ENCODE measurements at places on chromosomes 16 and 17.

DNA sequence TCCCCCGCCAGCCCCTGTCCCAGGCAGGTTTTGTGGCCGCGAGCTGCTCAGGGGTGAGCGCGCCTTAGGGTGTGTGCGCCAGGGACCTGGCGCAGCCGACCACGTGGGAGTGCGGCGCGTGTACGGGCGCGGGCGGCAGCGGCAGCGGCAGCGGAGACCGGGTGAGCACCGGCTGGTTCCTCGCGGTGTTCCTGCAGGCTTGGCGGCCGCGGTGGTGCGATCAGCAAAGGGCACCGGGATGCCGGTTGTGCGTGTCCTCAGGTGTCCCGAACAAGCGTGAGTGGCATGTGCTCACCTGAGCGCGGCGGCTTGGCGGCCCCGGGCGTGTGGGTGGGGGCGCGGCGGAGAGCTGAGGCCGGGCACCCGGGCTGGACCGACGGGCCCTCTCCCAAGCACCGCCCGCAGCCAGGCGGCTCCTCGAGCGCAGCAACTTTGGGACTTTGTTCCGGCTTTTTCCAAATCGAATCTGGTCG is 381 bp upstream of the HSD11B2 start:
- no peak for DNase-seq

DNA sequence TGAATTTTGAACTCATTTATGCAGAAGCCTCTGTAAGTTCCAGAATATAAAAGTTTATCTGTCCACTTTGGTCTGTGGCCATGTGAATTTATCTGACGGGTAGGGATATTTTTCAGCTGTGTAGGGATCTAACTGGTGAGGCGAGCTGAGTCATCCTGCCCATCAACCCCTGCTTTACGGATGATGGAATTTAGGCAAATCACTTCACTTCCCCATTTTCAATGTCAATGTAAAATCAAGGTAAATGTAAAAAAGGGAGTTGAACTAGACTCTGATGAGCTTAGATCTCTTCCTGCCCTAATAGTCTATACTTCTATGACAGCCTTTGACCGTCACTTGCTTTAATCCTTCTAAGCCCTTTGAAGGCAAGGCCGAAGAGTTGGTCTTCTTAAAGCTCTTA is 2.6 kb downstream of the SLC16A6 start:
- DNase-seq, result peak; percentile 76

DNA sequence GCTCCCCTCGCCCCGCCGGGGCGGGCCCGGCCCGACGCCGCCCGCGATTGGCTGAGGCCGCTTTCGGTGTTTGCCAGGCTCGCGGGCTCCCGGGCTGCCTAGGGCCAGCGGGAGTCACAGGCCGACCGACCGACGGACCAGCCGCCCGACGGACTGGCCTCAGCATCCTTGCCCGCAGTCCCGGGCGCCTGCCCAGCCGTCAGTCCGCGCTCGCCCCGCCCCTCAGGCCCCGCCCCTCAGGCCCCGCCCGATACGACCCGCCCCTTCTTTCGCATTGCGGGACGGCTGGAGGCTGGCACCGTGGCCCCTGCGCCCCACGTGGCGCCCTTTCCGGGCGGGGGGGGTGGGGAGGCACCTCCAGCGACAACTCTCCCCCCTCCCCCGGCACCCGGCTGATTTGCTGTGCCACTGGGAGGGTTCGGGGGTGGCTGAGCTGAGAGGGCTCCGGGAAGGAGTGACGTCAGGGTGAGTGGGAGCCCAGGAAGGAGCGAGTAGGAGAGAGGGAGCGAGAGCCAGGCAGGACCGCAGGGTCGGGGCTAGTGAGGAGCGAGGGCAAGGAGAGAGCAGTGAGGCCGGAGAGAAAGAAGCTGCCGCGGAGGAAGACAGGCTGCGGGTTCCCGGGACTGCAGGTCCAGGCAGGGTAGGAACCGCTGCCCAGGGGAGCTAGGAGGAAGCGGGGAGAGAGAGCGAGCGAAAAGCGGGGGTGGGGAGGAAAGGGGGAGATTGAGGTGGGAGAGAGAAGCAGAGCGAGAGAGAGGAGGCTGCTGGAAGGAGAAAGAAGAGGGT is at the start of gene ASPHD1:
Gene ASPHD1, plus strand, starts transcription at position 387 of the 786 bp plus-strand sequence. CDS start 484 bp downstream, outside the sequence.
- no peak for DNase-seq

DNA sequence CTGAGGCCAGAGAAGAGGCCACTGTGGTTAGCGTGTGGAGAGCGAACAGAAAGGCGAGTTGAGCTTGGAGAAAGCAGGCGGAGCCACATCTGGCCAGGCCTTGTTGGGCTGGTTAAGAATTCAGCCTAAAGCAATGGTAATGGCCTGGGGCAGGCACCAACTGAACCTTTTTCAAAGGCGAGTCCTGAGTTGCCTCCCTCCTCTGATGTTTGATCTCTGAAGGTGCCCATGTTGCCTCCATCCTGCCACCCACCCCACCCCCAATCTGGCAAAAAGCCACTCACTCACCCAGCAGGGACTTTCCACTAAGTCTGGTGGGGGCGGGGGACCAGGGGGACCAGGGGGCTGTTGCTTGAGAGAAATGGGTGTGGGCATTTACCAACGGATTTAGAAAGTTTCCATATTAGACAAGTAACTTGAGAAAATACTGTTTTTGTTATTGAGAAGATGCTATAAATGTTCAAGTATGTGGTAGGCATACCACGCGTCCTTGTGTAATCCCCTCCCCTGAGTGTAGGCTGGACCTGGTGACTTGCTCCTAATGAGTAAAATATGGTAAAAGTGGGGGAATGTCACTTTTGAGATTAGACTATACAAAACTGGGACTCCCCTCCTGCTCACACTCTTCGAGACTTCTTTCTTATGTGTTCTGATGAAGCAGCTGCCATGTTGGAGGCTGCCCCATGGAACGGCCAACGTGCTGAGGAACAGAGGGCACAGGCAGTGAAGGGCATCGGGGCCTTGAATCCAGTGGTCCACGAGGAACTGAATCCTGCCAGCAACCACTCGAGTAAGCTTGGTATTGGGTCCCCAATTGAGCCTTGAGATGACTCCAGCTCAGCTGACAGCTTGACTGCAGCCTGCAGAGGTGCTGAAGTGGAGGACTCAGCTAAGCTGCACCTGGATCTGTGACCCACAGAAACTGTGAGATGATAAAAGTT is 29.9 kb upstream of the TNS4 start:
- DNase-seq, result peak; percentile 62

DNA sequence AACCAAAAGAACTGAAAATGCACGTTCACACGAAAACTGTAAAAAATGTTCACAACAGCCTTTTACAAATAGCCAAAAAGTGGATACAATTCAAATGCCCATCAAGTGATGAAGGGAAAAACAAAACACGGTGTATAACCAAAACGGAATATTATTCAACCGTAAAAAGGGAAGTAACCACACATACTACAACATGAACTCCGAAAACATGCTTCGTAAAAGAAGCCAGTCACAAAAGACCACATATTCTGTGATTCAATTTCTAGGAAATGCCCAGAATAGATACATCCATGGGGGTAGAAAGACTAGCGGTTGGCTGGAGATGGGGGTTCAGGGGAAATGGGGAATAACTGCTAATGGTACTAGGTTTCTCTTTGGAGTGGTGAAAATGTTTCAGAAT is 81.5 kb upstream of the TRAP1 start:
- DNase-seq, result no peak

DNA sequence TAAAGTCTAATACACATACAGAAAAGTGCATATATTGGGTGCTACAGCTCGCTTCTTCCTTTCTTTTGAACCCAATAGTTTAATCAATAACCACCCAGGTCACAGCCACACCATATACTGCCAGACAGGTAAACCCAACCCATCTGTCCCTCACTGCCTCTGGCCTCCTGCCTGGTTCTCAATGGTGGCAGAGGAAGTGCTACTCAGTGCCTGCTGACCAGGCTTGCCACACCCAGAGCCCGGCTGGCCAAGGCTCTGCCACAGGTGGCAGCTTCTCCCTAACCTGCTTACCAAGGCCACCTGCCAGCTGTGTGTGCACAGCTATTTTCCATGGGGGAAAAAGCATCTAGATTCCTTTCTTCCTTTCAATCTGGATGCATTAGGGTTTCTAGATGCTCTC is 584 bp downstream of the PMP22 start:
- no peak for DNase-seq

- DNase-seq, result no peak
These were observed 86.2 kb downstream of the TOX3 start for GRCh38 chr16:52460639-52461178.

DNA sequence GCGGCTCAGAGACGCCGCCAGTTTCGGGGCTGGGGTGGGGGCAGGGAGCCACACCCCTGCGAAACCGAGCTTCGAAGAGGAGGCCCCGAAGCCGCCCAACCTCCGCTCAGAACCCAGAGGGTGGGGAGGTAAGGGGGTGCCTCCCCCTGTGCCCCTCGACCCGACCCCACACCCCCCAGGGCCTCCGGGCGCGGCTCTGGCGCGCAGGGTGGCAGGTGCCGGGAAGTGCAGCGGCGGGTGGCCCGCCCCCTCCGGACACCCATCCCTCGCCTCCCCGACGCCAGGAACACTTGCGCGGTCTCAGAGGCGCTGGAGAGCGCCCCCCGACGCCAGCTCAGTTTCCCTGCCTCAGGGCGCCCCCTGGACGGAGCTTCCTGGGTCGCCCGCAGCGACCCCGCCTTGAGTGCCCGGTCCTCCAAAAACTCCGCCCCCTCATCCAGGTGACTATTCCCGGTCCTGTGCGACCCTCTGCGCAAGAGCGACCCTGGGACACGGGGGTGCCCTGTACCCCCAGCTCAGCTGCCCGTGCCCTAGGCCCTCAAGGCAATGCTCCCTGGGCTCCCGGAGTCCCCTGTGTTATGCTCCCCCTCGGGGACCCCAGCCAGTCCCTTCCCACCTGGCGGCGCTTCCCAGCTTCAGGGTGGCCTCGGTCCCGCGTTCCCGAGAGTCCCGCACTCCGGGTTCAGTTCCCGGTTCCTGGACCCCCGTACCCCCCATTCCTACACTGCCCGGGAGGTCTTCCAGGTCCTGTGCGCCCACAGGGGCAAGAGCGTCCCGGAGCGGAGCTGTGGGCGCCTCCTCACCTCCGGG is 562 bp downstream of the PPL start:
- DNase-seq, result no peak

GRCh38 chr17:55495239-55495638 is 16.0 kb downstream of the SMIM36 start:
- no peak for DNase-seq

- no peak for DNase-seq
These were observed 21.4 kb downstream of the ADORA2B start for GRCh38 chr17:15966183-15966878.

DNA sequence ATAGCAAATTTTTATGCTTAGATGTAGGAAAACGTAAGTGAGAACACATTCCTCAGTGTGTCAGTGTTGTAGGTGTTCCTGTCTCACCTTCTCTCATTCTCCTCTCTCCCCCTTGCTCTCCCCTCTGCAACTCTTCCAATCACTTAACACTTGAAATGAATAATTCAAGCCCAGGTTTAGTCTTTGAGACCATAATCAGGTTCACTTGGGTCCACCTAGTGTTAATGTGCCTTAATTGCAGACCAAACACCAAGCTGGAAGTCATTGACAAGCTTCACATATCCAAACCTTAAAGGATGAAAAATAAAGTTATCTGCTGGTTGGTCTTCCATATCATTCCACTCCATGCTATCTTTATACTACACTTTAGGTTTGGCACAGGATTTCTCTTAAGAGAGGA is 37.0 kb downstream of the STXBP4 start:
- no peak for DNase-seq

GRCh38 chr16:46889942-46890300 is 5.8 kb downstream of the GPT2 start:
- no peak for DNase-seq

DNA sequence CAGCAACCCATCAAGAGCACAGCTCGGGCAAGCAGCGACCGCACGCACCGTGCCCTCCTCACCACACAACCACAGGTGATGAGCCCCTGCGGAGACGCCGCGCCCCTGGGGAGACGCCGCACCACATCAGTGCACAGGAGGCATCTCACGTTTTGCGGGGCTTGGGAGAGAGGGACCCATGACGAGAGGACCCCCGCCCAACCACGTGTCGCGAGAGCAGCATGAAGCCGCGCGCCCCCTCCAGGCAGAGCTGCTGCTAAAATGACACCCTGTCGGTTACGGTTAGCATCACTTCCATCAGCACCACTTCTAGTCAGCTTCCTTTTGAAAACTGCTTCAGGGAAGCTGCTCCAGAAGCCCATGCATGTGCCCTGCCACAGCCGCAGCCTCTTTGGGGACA is 45.3 kb downstream of the KLHDC4 start:
- DNase-seq, result no peak

GRCh38 chr16:80367037-80367658 is 173.6 kb upstream of the DYNLRB2 start:
- DNase-seq, result no peak

- no peak for DNase-seq
These were observed 64.1 kb upstream of the TRAP1 start for GRCh38 chr16:3781421-3781820.

GRCh38 chr16:69033151-69033949 is 72.1 kb upstream of the HAS3 start:
- no peak for DNase-seq

GRCh38 chr17:78324391-78325075 is 35.3 kb downstream of the SOCS3 start:
- DNase-seq, result no peak

GRCh38 chr16:29310852-29311314 is 95.6 kb downstream of the NPIPB11 start:
- DNase-seq, result no peak

DNA sequence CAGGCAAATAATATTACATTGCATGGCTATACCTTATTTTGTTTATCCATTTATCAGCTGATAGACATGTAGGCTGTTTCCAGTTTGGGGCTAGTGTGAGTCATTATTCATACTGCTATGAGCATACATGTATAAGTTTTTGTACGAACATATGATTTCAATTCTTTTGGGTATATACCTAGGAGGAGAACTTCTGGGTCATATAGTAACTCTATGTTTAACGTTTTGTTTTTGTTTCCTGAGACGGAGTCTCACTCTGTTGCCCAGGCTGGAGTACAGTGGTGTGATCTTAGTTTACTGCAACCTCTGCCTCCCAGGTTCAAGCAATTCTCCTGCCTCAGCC is 2.4 kb upstream of the ITGAL start:
- no peak for DNase-seq

GRCh38 chr16:56607675-56608042 is 725 bp upstream of the MT2A start:
- DNase-seq, result no peak

Data from GM12864 (cell line).